Calu3 (cell line): ENCODE measurements at places on chromosomes 7 and 10.

DNA sequence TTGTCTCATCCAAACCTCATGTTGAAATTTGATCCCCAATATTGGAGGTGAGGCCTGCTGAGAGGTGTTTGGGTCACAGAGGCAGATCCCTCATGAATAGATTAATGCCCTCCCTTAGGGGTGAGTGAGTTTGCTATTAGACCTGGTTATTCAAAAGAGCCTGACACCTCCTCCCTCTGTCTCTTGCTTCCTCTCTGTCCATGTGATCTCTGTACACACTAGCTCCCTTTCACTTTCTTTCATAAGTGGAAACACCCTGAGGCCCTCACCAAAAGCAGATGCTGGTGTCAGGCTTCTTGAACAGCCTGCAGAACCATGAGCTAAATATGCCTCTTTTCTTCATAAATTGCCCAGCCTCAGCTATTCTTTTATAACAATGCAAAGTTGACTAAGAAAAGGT, 447.1 kb downstream of the MDFIC start:
- H3K4me1 ChIP-seq = no peaks in the 10 kb centered on the region
- H3K27ac ChIP-seq = no peak overlapping the region
- no peak overlapping the region for H3K4me3 ChIP-seq
- H3K36me3 ChIP-seq = no peaks in the 10 kb centered on the region

GRCh38 chr7:16727736-16728135, 25.8 kb upstream of the TSPAN13 start:
- H3K4me1 ChIP-seq = no peaks in the 10 kb centered on the region
- no peaks in the 10 kb centered on the region for H3K27me3 ChIP-seq
- no peak overlapping the region for H3K4me3 ChIP-seq
- no peak for DNase-seq

GRCh38 chr7:100397315-100398081, 24.2 kb downstream of the PILRA start:
- H3K27ac ChIP-seq = no peak overlapping the region
- no peaks in the 10 kb centered on the region for H3K36me3 ChIP-seq
- peaks cover 37% of the 10 kb centered on the region for H3K27me3 ChIP-seq
- DNase-seq = no peak
- H3K4me1 ChIP-seq = no peaks in the 10 kb centered on the region

GRCh38 chr7:2128601-2129322, 104.0 kb downstream of the MAD1L1 start:
- H3K27me3 ChIP-seq = no peaks in the 10 kb centered on the region
- DNase-seq = no peak
- H3K36me3 ChIP-seq = peaks cover 6% of the 10 kb centered on the region
- no peak overlapping the region for H3K27ac ChIP-seq
- H3K4me1 ChIP-seq = no peaks in the 10 kb centered on the region
- no peak overlapping the region for H3K4me3 ChIP-seq
